NCI-H446 treated with DMSO at 0.1 percent for 48 hours (cell line): ENCODE measurements at places on chromosomes 5 and 9.

GRCh38 chr5:167765352-167765751 lies 526.1 kb upstream of the WWC1 start:
- no peak for DNase-seq

GRCh38 chr5:136656811-136657210 lies 291.5 kb upstream of the TRPC7 start:
- DNase-seq, result no peak

DNA sequence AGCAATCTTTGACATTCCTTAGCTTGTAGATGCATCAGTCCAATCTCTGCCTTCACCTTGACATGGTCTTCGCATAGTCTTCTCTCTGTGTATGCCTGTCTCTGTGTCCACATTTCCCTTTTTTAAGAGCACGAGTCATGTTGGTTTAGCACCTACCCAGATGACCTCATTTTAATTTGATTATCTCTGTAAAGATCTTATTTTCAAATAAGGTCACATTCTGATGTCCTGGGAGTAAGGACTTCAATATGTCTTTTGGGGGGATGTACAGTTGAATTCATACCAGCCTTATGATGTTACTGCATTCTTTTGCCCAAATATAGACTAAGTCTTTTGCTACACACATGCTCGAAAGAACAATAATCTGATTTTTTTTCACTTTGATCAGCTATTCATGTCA lies 6.9 kb downstream of the KCTD16 start:
- no peak for DNase-seq

- no peak for DNase-seq
Measured at GRCh38 chr9:123680352-123680751, 249.6 kb downstream of the DENND1A start.

GRCh38 chr5:178352035-178352349 lies 119.4 kb upstream of the PHYKPL start:
- no peak for DNase-seq

DNA sequence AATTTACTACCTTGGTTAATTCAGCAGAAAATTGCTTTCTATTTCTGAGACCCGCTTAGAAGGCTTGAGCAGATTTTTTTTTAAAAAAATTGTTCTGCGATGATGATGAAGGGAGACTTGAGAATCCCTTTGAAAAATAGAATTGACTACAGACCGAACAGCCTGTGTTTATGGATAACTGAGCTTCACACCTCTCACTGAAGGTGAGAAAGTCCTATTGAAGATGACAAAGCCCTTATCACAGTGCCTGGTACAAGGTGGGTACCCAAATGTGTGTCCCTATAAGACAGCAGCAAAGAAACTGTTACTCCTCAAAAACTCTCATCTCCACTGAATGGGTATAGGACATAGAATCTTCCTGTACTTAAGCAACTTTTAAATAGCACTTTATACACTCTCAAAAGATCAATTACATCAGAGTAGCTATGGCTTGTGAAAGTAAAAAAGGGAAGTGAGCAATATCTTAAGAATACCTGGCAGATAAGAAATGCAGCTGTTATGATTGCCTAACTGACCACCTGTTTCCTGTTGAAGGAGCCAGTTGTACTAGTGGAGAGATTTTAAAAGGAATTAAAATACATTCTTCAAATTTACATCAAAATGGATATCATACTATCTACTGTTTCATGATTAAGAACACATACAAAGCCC lies 419.7 kb downstream of the CHSY3 start:
- DNase-seq, result no peak

- DNase-seq, result no peak
Measured at GRCh38 chr5:145937432-145938250, 1.3 kb downstream of the SH3RF2 start.

- no peak for DNase-seq
Measured at GRCh38 chr5:89981878-89982773, 427.4 kb downstream of the CETN3 start.

- peak; percentile 2 for DNase-seq
Measured at GRCh38 chr5:133423618-133424282, 188.6 kb downstream of the FSTL4 start.

DNA sequence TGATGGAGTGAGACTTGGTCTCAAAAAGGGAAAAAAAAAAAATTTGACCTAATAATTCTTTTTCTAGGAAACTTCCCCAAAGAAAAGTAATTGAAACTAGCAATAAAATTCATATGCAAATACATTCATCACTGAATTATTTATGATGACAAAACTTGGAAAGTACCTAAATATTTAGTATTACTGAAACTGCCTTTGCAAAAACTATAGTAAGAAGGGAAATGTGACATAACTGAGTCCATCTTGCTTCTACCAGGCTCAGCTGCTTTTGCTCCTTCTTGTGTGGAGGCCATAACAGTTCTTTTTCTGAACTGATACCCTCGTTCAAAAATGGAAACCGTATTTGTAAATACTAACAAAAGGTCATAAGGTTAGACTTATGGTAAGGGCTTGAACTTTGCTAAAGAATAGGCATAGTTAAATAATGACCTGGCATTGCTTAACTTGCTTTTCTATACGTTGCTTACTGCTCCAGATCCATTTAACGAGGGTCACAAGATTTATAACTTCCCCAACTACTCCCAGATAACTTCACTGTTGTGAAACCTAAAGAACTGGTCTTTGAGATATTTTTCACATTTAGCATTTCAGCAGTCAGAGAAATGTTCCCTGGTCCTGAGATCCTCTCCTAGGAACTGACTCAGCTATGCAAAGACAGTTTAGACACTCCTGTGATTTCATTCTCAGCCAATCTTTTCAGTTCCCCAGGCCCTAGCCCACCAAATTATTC lies 68.4 kb downstream of the CFAP95 start:
- no peak for DNase-seq

GRCh38 chr5:148696187-148697036 lies 42.1 kb upstream of the HTR4 start:
- DNase-seq, result no peak

GRCh38 chr9:88007291-88007650 lies 32.9 kb upstream of the CDK20 start:
- DNase-seq, result no peak

GRCh38 chr5:171579976-171580411 lies 160.5 kb downstream of the FGF18 start:
- DNase-seq, result no peak

DNA sequence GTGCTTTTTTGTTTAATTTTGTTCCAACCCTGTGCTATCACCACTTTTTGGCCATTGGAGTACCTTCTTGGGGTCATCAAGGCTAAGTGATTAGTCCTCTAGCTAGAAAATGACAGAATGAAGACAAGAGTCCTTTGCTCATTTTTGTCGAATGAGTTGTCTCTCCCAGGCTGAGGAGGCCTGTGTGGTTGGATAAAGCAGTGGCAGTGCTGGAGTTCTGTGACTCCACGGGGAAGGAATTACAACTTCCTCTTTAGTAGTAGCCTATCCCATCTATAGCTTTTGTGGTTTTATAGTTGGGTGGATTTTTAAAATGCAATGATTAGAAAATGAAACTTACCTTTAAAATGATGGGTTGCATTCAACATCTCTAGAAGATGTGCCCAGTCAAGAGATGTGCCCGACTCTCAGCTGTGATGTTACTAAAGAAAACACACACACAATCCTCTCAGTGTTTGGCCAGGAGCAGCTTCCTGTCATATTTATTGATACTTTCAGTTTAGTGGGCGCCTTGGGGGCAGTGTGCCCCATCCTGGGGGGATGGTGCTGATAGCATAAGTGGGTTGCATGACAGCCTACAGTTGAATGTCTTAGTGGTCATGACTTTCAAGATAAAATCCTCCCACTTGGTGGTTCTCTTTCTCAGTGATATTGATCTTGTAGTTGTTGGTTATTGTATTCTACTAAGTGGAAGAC lies 11.9 kb downstream of the OTULINL start:
- no peak for DNase-seq

GRCh38 chr9:83999141-83999918 lies 18.7 kb downstream of the RMI1 start:
- DNase-seq, result no peak

DNA sequence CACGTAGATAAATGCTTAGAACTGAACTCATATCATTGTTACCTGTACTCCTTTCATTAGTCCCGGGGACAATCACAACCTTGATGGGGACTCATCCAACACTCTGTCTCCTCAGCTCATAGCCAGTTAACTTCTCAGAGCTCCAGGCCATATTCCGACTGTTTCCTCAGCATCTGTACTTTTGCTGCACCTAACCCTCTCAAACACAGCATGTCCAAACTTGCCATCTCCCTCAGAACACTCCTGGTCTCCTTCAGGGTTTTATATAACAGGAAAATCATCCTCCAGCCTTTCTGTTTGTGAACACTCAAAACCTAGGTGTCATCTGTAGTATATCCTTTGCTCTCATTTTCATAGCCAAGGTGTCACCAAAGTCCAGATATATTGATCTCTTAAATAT lies 150.5 kb downstream of the CDH6 start:
- no peak for DNase-seq

GRCh38 chr5:177301503-177302165 lies 1.9 kb downstream of the RAB24 start:
- no peak for DNase-seq

- DNase-seq, result no peak
Measured at GRCh38 chr5:172773481-172774469, 2.8 kb upstream of the DUSP1 start.

GRCh38 chr9:125436613-125437443 lies 175.2 kb downstream of the GAPVD1 start:
- DNase-seq, result no peak

DNA sequence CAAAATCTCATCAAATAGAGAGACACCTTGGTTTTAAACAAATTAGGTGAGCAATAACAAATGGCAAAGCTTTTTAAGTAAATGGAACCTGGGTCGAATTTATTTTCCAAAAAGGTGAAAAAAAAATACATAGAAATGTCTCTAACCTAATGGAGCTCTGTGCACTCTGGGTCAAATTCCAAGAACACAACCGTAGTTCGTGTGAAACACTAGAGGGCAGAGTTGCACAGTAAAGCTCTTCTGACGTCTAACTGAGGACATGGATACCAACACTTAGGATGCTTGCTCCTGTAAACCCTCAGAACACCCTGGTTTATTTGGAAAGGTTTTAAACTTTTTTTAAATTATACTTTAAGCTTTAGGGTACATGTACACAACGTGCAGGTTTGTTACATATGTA lies 18.9 kb downstream of the MARCHF11 start:
- peak; percentile 74 for DNase-seq

GRCh38 chr5:90390326-90390725 lies 19.2 kb downstream of the CETN3 start:
- DNase-seq, result no peak

GRCh38 chr5:171975262-171975876 lies 31.1 kb downstream of the FBXW11 start:
- no peak for DNase-seq

- no peak for DNase-seq
Measured at GRCh38 chr9:131673531-131673930, 66.3 kb downstream of the RAPGEF1 start.

- no peak for DNase-seq
Measured at GRCh38 chr5:76855961-76856360, 6.1 kb downstream of the S100Z start.

GRCh38 chr9:16121601-16122286 lies 568.9 kb downstream of the CCDC171 start:
- no peak for DNase-seq

GRCh38 chr5:181005791-181006190 lies 17.1 kb downstream of the BTNL3 start:
- DNase-seq, result no peak

GRCh38 chr9:124468061-124468740 lies 17.9 kb downstream of the ADGRD2 start:
- no peak for DNase-seq

DNA sequence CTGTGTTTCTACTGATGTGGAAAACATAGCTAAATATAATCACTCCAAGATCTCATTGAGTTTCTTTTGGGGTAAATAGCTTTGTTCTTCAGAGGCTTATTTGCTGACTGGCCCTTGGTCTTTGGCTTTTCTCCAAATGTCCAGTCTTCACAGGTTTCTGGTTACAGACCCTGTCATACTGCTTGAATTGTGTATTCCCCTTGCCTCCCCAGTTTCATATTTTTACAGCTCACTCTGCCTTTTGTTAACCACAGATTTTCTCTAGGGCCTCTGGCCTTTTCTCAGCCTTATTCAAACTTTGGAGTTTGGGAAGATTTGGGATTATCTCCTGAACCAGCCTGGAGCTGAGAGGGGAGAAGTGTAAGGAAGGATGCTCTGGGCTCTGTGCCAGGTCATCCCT lies 23.9 kb downstream of the ISOC1 start:
- no peak for DNase-seq

GRCh38 chr9:114634387-114634786 lies 23.2 kb downstream of the TEX53 start:
- DNase-seq, result no peak

DNA sequence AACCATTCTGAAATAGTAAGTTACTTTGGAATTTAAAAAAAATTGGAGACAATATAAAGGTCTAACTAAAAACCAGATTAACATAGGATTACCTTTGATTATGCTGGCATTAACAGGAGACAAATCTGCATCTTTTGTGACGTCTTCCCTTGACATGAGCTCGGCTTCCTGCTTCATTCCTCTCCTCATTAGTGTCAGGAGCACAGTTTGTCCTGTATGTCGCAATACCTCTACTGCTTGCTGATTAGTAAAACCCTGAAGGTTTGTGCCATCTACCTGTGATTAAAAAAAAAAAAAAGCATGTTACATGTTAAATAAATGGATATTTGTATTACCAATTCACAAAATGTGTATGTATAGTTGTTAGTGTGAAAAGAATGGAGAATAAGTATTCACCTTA lies 73.7 kb downstream of the MPDZ start:
- DNase-seq, result no peak

GRCh38 chr5:83048277-83048676 lies 28.9 kb downstream of the TMEM167A start:
- no peak for DNase-seq

DNA sequence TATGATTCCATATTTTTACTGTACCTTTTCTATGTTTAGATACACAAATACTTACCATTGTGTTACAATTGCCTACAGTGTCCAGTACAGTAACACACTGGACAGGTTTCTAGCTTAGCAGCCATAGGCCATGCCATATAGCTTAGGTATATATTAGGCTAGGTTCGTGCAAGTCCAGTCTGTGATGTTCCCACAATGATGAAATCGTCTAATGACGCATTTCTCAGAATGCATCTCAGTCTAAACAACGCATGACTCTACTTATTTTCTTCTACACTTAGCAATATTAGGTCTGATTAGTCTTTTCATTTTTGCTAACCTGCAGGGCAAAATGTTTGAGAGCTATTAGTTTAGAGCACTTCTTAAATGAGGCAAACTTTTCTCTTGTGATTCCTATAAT lies 22.7 kb downstream of the OR2S2 start:
- no peak for DNase-seq

- no peak for DNase-seq
Measured at GRCh38 chr5:71971862-71972261, 135.4 kb upstream of the MAP1B start.

GRCh38 chr5:139185589-139185988 lies 12.6 kb downstream of the SIL1 start:
- no peak for DNase-seq

- no peak for DNase-seq
Measured at GRCh38 chr9:106307670-106308069, 555.3 kb upstream of the ZNF462 start.

- DNase-seq, result peak; percentile 85
Measured at GRCh38 chr5:15009420-15009819, 137.8 kb upstream of the ANKH start.

GRCh38 chr5:83474161-83474796 lies 2.7 kb downstream of the VCAN start:
- peak; percentile 91 for DNase-seq
